ENCODE measurements at places on chromosomes 6 and 20.

DNA sequence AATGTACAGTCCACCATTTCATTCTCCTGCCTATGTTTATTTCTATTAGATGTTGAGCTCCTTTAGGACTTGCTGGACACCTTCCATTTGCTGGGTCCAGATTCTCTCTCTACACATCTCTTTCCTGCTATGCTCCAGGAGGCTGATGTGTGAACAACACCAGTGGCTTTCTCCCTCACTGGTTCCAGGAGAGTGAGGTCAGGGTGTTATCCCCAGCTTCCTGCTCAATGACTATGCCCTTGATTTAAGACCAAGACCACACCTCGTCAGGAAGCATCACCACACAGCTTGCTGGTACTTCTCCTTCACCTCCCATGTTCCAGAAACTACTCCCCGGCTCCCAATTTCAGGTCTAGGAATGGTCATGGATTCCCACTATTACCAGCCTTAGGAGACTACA lies 31.3 kb upstream of the E2F3 start:
- no peak for DNase-seq

- DNase-seq, result no peak
Observed at GRCh38 chr6:31794866-31795615, 511 bp downstream of the VARS1 start.

- DNase-seq, result no peak
Observed at GRCh38 chr6:43776799-43777776, 7.1 kb downstream of the VEGFA start.

DNA sequence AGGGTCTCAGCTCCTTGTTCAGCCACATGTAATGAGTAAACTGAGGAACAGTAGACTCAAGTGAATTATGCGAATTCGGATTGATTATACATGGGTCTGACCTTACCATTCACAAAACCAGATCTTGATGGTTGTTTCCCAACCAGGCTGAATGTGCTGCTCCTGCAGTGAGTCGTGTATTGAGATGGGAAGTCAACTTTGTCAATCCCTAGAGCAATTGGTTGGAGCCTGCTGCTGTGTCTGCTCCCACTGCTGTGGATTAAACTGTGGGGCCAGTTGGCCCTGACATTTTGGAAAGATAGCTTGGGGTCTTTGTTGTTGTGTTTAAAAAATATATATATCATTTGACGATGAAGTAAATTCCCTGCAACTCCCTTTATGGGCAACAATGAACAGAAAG lies 23.9 kb downstream of the FAM50B start:
- DNase-seq, result no peak

GRCh38 chr6:31776485-31776988 lies 591 bp downstream of the VWA7 start:
- no peak for DNase-seq

DNA sequence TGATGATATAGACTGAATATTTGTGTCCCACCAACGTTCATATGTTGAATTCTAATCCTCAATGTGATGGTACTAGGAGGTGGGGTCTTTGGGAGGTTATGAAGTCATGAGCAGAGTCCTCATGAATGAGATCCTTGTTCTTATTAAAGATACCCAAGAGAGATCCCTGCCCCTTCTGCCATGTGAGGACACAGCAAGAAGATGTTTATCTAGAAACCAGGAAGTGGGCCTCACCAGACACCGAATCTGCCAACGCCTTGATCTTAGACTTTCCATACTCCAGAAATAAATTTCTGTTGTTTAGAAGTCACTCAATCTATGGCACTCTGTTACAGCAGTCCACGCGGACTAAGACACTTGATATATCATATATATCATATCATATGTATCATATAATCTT lies 67.7 kb upstream of the GCM1 start:
- DNase-seq, result no peak

- DNase-seq, result no peak
Observed at GRCh38 chr6:1129131-1129530, 182.8 kb upstream of the FOXQ1 start.

- peak; percentile 41 for DNase-seq
Observed at GRCh38 chr6:18503593-18504231, 116.6 kb downstream of the RNF144B start.

DNA sequence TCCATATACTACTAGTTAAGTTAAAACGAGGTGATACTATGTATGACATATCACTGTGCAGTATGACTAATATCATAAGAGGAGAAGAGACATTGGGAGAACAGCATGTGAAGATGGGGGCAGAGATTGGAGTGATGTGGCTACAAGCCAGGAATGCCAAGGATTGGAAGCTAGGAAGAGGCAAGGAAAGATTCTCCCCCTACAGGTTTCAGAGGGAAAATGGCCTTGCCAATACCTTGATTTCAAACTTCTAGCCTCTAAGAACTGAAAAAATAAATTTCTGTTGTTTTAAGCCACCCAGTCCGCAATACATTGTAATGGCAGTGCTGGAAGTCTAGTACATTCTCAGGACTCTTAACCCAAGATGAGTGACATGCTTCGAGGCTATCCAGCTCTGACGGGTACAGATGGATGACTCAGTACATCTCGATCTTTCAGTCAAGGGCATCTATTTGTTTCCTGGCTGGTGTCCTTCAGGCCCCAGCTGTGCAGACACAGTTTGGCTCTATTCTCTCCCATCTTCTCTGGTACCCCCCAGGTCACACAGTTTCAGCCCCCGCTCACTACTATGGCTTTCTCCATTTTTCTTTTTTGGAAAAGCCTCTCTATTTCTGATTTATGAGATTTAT lies 55.5 kb upstream of the THEMIS start:
- no peak for DNase-seq

GRCh38 chr6:40587240-40588069 lies at the start of gene LRFN2:
Gene LRFN2 (minus strand): TSS chr6:40587364.
- DNase-seq, result peak; percentile 71

GRCh38 chr6:151765444-151765886 lies 42.0 kb upstream of the ESR1 start:
- peak; percentile 28 for DNase-seq

GRCh38 chr6:130046671-130047070 lies 28.3 kb downstream of the L3MBTL3 start:
- no peak for DNase-seq

DNA sequence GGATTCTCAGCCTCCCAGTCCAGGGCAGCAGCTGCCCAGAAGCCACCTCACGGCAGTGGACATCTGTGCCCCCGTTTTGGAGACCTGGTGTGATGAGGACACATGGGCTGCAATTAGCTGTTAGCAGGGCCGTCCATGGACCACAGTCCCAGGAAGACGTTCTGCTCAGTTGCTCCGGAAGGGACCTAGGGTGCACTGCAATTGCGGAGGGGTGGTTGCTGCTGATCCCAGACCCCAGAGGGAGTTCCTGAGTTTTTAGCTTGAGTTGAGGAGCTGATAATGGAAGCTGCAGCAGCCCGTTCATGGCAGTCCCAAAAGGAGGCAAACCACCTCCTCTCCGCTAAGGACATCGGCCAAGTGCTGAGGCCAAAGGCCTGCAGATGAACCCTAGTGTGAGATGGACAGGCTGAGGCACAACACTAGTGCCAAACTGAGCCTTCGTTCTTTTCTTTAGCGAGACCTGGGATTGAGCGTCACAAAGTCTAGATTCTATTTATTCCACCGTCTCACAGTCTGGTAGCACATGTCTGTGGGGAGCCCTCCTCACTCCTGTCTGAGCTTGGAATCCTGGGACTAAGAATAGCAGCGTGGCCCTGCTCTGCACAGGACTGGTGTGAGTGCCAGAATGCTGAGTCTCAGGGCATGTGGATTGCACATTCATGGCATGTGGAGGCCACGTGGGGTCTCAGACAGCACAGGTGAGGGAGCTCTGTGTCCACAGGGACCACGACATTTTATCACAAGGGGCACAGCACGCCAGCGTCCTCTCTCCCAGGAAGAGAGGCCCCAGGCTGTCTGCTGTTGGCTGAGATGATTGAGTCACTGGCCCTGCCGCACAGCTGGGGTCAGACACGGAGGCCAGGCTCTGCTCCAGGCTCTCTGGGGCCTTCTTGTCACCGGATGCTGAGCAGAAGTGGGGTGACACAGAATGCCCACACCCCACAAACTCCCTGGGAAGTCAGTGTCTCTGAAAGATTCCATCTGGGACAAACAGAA lies 113.4 kb downstream of the PSMB1 start:
- DNase-seq, result no peak

DNA sequence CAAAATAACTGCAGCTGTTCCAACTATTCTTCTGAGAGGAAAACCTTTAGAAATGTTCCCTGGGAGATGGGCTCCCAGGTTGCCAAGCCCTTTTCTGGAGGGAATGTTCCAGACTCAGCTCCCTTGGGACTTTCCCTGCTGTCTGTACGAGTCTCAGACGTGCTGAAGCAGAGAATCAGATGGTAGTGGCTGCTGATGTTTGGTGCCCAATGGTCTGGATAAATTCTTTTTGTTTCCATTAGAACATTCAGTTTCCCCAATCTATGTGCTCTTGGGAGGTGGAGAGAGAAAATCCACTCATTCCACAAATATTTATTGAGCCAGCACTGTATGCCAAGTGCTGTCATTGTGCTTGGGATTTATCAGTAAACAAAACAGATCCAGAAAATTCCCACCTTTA lies 40.0 kb downstream of the SNHG17 start:
- no peak for DNase-seq

GRCh38 chr6:98027898-98028297 lies 744.9 kb upstream of the MMS22L start:
- DNase-seq, result no peak
